Activated gamma-delta T cell (primary cell): ENCODE measurements at places on chromosomes 12 and 14.

DNA sequence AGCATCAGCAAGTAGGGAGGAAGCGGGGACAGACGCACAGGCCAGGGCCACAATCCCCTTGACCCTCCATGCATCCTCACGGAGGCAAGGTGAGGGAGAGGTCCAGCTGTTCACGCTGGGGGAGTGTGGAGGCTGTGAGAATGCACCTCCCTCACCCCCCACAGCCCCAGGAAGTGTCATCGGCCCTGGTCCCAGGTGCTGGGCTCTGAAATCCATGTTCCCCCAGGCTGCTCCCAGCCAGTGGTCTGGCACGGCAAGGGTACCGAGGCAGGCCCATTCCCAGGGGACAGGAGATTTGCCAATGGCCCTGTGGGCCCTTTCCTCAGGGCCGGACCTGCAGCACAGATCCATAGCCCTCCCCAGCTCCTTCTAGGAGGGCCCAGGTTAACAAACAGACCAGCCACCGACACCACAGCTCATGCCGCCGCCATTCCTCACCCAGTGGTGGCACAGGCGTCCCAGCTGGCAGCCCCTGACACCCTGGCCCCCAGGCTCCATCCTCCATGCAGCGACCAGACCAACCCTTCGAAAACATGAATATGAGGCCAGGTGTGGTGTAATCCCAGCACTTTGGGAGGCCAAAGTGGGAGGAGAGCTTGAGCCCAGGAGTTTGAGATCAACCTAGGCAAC is 21.9 kb upstream of the EIF5 start:
- DNase-seq = no peak

- no peak for DNase-seq
Measured at GRCh38 chr14:77979666-77980351, 179.9 kb downstream of the ADCK1 start.

- DNase-seq = no peak
Measured at GRCh38 chr12:22190969-22191368, 143.5 kb downstream of the ST8SIA1 start.

GRCh38 chr14:95530473-95531276 is 4.2 kb upstream of the GLRX5 start:
- DNase-seq = no peak

DNA sequence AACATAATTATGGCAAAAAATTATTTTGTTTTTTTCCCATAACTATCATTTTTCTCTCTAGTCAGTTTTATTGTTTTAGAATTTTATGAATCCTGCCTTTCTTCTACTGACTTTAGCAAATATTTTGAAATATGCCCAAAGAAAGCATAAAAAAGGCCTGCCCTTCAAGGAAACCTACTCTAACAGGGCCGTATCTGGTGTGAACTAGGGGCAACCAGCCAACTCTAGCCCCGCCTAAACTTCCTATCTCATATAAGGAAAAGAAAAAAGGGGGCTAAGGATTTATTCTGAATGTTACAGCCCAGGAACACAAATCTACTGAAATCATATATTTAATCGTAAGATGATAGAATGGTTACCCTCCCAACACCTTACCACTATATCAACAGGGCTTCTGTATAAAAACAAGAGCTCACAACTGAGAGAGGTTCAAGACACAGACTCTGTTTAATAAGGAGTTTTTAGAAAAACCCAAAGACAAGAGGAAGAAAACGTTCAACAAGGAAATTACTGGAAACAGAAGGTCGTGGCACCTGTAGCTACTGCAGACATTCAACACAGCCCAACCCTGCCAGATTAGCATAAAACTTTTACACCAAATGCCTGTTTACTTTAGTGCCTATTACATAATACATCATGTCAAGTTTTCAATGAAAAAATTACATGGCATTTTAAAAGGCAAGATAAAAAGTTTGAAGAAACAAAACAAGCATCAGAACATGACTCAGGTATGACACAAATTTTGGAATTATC is 12.9 kb upstream of the EPYC start:
- no peak for DNase-seq

GRCh38 chr14:23094666-23095195 is at the start of gene ACIN1:
ACIN1 (minus strand) TSS chr14:23095136; CDS start chr14:23095112, 24 bp downstream.
- DNase-seq = no peak

DNA sequence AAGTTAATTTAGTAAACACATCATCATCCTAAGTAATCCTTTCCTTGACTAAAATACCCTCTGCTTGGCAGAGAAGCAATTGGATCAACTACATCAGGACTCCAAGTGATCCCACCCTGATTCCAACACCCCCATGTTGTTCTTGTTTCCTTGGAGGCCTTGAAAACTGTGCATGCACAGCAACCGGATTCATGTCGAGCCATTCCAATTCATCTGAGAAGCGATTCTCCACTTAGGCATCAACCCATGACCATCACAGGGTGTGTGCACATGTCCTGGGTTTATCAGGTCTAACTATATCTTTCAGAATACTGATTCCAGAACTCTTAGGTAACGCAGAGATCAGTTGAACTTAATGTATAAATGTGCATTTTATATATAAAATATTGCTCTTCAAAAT is 163.0 kb downstream of the NAV3 start:
- DNase-seq = no peak

DNA sequence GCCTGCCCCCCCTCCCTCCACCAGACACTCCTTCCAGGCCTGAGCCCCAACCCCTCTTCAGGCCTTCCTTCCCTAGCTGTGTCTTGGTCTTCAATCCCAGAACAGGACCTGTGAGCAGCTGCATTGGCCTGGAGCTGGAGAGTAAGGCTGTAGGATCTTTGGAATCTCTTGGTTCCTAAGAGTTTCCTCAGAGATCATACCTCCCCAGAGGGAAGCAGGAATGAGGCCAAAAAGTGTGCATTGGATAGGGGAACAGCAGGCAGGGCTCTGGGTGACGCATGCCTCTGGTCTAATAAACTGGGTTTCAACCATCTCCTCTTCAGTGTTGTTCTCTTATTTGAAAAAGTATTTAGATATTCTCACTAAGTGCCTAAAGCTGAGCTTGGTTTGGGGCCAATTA is 1.8 kb upstream of the SMARCD1 start:
- no peak for DNase-seq

DNA sequence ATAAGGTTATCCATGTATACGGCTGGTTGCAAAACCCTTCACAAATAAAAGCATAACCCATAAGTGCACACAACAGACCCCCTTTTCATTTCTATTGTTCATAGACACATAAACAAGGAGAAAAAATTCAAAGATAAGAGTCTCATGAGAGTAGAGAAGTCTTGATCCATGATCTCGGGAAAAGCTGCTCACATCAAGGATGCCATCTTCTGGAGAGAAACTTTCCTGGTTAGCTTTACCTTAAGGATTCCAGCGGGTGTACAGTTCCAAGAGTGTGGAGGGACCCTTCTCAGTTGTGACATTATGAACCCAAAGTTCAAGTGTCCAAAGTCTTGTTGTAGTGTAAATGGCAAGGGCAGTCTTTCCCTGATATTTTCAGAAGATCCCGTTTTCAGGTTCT is 144.5 kb downstream of the LLPH start:
- DNase-seq = no peak

DNA sequence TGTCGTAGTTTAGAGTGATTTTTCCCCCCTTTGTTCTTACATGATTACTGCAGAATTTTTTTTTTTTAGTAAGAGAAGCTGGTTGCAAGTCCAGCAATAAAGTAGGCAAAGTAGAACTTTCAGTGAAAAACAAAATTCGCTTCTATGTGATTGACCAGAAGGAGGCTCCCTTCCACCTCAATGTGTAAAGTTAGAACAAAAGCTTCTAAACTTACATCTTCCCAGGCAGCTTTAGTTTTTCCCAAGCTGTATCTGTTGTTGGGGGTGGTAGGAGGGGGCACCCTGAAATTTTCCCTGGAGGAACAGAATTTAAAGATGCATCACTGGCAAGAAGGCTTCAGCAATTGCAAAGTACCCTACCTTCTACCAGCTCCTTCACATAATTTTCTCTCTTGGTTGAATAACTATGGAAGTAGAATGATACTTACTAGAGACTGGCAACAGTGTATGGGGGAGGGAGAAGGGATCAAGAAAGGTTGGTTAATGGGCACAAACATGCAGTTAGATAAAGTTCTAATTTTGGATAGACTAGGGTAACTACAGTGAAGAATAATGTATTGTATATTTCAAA is 87.3 kb upstream of the E2F7 start:
- no peak for DNase-seq
